ENCODE measurements at places on chromosomes 7 and 10.

DNA sequence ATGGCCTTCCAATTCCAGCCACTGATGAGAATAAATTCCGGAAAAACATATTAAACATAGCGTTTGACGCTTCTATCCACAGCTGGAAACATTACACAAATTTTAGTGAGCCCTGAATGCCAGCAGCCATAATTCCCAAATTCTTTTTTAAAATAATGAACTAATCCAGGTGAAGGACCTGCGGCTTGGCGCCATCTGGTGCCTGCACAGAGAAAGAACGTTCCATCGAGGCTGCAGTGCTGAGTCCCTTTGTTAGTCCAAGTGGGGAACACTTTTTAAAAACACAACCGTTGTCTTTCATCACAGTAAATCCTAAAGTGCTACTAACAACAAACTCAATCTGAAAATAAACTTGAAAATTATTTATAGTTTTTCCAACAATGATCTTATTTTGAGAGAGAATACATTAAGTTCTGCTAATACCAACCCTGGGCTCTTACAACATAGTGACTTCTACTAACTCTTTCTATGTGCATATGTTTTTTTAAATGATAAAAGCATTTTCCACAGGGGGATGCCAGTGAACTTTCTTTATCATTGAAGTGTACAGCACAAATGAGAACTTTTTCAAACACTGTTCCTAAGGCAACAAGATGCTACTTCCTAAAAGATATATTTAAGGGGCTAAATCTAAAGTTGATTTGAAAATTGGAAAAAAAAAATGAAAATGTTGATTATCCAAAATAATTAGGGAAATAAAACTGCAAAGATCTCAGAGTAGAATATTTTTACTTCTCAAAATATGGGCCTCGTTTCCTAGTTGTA, 166.9 kb upstream of the RNF32 start:
- no peak for DNase-seq

DNA sequence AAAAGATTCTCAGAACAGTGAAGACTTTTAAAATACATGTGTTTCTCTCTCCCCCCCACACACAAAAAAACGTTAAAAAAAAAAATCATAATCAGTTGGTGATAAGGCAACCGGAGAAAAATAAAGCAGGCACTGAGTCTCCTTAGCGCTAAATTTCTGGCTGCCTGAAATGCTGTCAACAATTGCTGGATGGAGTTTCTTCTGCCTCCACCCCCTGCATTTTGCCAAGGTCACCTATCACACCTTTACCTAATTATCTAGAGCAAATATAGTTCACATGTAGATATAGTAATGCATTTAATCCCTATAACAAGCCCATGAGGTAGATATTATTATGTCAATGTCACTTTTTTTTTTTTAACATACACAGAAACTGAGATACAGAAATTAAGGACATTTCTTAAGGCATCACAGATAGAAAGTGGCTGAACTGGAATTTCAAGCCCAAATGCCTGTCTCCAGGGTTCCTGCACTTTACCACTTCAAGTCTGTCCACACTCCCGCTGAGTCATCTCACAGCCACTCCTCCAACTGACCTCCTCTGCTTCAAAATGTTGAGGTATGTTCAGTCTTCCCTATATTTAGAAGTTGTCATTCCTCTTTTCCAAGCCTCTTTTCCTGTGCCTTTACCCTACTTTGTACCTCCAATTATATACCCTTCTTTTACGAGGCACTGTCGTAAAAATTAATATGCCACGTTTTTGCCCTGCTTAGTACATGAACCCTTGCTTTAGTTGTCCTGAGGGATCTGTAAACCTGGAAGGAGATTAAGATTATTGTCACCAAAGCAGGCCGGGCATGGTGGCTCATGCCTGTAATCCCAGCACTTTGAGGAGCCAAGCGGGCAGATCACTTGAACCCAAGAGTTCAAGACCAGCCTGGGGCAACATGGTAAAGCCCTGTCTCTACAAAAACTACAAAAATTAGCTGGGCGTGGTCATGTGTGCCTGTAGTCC, 72.8 kb upstream of the MPP7 start:
- DNase-seq = no peak

GRCh38 chr10:356452-356851, 221.2 kb downstream of the ZMYND11 start:
- no peak for DNase-seq

GRCh38 chr10:53239873-53240272, 467.3 kb upstream of the MBL2 start:
- no peak for DNase-seq

GRCh38 chr7:21767300-21767900, 178.3 kb downstream of the CDCA7L start:
- peak; percentile 20 for DNase-seq

- DNase-seq = no peak
Measured at GRCh38 chr10:4519658-4520402, 306.2 kb upstream of the AKR1E2 start.

DNA sequence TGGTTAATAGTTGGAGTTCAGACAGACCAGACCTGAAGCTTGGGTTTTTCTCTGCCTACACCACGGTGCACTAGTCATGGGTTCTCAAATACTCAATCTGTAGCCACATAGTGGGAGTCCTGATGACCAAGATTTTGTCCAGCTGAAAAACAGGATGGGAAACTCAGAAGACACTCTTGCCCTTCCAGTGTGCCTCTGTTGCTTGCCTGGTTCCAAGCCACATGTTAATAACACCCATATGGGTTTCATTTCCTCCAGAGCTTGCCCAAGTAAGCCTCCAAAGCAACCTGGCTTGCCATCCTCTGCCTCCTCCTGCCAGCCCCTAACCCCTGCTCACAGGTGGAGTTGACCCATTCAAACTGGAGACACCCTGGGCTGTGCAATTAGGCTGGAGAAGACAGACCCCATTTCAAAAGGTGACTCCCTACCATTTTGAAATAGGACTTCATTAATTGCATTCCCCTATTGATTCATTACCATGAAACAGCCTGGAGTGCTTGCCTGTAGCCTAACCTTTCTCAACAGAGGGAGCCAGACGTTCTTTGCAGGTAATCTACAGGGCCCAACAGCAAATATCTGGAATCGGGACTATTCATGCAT, 108.0 kb upstream of the HABP2 start:
- DNase-seq = no peak

GRCh38 chr10:124586142-124586541, 124.5 kb downstream of the LHPP start:
- DNase-seq = no peak

DNA sequence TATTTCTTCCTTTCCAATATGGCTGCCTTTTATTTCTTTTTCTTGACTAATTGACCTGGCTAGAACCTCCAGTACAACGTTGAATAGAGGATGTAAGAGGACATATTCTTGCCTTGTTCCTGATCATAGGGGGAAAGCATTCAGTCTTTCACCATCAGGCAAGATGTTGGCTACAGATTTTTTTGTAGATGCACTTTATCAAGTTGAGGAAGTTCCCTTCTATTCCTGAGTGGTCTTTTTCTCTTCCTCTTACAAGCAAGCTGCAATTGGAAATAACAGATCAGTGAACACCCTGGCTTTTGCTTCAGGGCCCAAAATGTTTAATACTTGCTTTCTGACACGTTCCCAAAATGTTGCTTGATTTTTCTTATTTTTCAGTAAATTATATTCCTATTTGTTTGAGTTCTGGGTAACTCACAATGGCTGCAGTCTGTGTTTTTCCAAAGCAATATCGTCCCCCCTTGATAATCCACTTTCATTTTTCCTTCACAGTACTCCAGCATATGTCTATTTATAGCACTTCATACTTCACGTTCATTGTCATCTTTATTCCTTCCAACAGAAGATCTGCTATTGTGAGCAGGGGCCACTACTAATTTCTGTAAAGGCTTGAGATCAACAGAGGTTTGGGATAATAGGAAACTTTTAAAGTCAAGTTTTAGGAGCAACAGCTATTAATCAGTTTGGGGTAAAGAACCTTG, 11.7 kb downstream of the CPEB3 start:
- no peak for DNase-seq

- DNase-seq = no peak
Measured at GRCh38 chr7:127858915-127859189, 172.4 kb downstream of the LRRC4 start.

DNA sequence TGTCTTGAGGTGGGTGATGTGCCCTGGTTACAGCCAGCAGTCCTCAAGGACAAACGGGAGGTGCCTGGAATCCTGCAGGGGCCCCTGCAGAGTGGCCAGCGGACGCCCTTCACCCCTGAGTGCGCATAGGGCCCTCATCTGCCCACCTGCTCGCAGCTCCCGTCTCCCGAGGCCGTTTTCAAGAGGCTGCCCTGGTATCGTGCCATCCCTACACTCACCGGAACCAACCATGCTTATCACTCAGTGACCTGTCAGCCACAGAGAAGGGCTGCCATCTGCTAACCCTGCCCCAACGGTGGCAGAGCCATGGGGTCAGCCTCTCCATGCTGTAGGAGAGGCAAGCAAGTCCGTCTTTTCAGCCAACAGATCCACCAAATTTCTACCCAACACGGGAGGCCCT, 122.0 kb downstream of the FAM53B start:
- no peak for DNase-seq

GRCh38 chr10:113278664-113279063, 274.2 kb upstream of the HABP2 start:
- no peak for DNase-seq

DNA sequence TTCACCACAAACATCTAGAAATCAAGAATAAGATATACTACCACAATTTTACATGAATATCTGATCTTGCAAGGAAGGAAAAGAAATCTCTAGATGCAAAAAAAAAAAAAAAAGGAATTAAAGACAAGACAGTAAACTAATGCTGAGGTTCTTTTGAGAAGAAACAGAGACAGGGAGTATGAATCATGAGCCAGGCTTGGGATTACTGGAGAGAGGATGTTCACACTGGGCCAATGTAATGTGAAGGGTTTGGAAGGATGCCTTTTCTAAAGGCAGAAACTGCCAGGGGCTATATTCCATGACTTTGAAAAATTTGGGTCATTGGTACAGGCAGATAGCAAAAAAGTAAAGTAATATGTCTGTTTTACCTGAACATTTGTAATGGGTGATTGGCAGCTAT, 573.0 kb upstream of the IGFBP3 start:
- no peak for DNase-seq
